BE2C (cell line): ENCODE measurements at places on chromosomes 4 and X.

GRCh38 chr4:83036991-83037665 is 2.1 kb downstream of the COPS4 start:
- no peak for DNase-seq

DNA sequence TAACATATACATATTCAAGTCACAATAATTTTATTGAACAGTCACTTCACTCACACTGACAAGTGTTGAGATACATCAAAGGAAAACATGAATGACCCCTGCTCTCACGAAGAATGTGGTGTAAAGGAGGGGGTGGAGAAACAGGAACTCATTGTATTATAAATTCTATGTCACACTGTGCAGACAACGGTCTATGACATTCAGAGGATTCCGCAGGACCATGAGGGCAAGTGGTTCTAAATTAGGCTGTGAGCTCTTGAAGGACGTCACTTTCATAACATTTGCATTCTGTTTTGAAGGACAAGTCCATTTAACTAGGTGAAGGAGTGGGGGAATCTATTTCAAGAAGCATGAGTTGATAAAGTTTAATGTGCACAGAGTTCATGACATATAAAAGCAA is 415.2 kb upstream of the HS3ST1 start:
- DNase-seq: no peak

DNA sequence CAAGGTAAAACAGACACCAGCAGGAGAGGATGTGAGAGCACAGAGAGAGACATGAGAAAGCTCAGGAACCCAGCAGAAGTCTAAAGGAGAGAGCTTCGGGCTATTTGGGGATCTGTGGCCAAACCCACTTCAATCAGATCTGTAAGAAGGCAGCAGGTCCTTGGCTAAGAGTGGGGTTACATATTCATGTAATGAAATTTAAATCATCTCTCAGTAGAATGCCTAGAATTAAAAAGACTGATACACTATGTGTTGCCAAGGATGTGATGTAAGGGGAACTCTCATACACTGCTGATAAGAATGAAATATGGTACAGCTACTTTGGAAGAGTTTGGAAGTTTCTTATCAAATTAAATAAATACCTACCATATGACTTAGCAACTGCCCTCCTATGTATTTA is 35.8 kb downstream of the PDE5A start:
- DNase-seq: no peak

DNA sequence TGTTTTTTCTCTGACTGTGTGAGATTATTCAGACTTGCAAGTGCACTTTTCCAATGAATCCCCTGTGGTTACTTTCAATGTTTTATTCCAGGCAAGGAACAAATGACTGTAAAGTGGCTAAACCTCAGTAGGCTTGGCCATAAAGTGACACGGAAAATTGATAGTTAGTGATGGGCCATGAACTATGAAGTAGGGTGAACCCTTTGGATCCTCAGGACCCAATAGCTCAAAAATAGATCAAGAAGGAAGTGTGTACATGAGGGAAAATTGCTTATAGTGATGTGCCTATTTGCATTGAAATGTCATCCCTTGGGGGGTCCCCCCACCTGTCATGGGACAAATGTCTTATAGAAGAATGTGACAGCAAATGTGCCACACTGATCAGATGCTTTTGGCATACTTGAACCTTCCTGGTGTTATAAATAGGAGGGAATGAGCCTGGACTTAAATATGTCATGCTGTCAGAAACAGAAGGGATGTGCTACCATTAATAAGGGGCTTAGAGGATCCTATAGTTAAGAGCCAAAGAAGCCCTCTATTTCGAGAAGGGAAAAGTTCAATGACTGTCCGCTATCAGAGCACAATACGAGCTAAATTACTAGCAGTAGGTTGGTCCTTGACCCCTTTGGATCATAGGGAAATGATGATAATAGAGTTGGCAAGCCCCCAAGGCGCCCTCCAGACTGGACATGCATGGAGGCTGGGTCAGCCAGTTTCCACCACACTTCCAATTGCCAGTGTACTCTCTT is 30.3 kb downstream of the SLC16A2 start:
- DNase-seq: no peak

- no peak for DNase-seq
Measured at GRCh38 chr4:139666735-139667281, 1.2 kb downstream of the MGST2 start.

DNA sequence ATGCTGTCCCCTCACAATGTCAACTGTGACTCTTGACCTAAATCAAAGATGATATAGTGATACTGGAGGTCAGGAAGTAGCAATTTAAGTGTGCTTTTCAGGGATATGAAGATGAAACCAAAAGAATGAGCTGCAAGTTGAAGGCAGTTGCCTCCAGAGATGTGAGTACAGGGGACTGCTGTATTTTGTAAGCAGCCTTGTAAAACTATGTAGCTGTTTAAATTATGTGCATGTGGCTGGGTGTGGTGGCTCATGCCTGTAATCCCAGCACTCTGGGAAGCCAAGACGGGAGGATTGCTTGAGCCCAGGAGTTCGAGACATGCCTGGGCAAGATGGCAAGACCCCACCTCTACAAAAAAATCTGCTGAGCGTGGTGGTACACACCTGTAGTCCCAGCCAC is 15.1 kb upstream of the TNIP2 start:
- DNase-seq: no peak

DNA sequence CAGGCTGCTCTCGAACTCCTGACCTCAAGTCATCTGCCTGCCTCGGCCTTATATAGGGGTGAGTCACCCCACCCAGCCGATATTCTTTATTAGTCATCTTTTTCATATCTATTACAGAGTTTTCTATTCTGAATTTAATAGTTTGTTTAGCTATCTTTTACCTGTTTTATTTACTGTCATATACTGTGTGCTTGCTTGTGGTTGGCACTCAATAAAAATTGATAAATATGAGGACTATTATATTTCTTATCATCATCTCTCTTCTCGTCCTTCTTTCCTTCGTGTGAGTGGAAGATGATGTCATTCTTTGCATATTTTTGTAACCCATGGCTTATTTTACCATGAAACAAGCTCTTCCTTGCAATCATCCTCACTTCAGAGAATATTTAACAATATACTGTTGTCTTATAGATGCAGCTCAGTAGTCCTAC is 265.5 kb downstream of the ARHGAP24 start:
- DNase-seq: no peak
